ENCODE measurements at places on chromosomes 5 and 9.
A peak's percentile ranks its signal among the peaks of the same experiment; 100 is the strongest.

DNA sequence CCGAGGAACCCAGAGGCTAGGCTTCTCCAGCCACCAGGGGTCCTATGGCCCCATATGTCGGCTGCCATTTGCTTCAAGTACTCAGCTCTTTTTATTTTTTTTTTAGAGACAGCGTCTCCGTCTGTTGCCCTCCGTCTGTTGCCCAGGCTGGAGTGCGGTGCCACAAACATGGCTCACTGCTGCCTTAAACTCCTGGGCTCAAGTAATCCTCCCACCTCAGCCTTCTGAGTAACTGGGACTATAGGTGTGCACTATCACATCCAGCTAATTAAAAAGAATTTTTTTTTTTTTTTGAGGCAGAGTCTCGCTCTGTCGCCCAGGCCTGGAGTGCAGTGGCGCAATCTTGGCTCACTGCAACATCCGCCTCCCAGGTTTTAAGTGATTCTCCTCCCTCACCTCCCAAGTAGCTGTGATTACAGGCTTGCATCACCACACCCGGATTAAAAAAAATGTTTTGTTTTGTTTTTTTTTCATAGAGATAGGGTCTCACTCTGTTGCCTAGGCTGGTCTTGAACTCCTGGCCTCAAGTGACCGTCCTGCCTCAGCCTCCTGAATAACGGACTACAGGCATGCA is 8.9 kb downstream of the CERCAM start:
- no peak for DNase-seq

DNA sequence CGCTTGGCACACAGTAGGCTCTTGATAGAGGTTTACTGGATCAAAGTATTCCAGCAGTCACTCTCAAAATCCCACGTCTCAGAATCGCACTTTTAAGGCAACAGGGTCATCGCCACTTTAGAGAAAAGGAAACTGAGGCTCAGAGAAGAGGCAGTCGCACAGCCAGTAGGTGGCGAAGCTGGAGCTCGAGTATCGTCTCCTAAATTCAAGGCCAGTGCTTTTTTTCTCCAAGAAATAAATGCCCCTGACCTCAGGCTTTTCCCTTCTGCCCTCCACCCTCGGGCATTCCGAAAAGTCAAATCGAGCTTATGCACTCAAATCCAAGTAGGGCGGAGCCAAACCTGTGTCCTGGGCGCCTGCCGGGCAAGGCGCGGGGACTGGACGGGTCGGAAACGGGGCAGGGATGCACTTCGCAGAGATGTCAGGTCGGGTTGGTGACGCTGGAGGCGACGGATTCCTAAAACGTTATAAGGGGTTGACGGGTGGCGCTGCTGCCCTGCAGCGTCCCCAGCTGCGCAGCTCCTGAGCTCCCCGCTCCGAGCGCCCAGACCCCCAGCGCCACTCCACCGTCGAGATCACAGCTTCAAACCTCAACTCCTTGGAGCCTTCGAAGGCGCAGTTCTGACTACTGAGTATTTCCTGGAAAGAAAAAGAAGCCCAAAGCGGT is 4.7 kb upstream of the FOXB2 start:
- DNase-seq = no peak

- DNase-seq = no peak
These were observed 19.9 kb upstream of the SVEP1 start for GRCh38 chr9:110599468-110599867.

- DNase-seq = no peak
These were observed 887 bp upstream of the MAP3K1 start for GRCh38 chr5:56814361-56814962.

GRCh38 chr9:113301548-113301947 is 1.6 kb downstream of the RNF183 start:
- no peak for DNase-seq

DNA sequence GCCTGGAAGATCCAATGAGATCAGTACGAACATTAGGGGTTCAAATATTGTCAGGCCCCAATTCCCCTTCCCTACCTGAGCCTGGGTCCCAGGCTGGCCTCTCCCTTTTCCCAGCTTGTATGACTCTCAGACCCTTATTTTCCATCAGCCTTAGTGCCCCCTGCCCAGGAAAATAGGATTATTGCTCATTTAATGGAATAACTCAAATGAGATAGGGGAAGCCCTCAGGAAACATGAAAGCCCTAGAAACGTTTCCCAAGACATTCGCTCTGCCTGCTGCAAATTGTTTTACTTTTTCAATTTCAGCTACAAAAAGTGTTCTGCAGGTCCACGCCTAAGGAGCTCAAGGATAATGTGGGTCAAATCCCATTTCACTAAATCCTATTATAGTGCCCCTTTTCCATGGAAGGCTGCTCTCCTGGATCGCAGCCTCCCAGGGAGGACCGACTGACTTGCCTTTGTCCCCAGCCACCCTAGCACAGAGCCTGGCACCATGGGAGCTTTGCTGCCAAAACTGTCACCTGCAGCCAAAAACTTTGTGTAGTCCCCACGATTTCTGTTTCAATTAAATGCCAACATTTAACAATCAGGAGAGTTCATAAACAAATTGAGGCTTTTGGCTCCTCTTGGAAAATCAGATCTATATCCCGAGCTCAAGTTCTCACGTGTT is 46.9 kb downstream of the THOC3 start:
- no peak for DNase-seq

GRCh38 chr5:72649449-72649848 is 142.2 kb upstream of the ZNF366 start:
- no peak for DNase-seq

- no peak for DNase-seq
These were observed 125.6 kb upstream of the SLCO6A1 start for GRCh38 chr5:102624405-102624804.

DNA sequence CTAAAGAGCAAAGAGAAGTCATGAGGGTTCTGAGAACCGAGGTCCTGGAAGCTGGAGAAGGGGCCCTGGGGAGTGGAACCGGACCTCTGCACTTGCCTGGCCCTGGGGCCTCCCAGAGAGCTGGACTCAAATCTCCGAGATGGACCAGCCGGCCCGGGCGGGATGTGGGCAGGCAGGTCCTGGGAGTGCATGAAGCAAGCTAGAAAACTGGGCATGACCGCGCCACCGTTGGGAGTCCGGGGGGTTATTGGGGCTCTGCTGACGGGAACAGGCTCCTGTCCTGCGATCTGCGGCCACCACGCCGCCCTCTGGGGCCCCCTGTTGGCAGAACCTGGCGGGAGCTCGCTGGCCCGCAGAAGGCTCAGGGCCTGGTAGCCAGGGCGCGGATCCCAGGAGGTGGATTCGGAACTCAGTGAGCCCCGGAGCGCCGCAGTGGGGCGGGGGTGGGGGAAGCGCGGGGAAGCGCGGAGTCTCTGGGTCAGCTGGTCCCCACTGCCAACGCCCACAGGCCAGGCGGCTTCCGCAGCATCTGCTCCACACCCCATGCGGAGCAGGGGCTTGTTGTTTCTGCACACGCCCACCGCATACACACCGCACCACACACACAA is 150.6 kb downstream of the ERCC6L2 start:
- no peak for DNase-seq

- no peak for DNase-seq
These were observed 77.3 kb downstream of the SEMA4D start for GRCh38 chr9:89420397-89421178.

DNA sequence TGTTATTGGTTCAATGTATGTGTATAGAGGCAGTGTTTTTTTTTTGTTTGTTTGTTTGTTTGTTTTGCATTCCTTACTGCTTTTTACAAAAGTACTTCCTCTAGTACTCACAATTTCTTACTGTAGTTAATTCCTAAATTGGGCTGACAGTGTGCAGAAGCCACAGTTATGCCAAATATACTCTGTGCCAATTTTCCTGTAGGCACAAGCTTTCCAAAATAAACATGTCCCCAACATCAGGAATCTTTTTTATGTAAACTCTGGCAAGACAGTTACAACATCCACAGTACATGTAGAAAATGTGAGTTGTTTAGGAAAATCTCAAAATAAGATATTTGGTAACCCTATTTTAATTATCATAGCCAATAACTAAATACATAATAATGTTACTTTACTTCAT is 161.6 kb upstream of the TSLP start:
- peak; percentile 38 for DNase-seq

GRCh38 chr9:134375011-134375390 is 48.7 kb downstream of the RXRA start:
- no peak for DNase-seq
